Fibroblast of skin of left biceps (primary cell): ENCODE measurements at places on chromosomes 1 and 21.
A peak's percentile ranks its signal among the peaks of the same experiment; 100 is the strongest.

DNA sequence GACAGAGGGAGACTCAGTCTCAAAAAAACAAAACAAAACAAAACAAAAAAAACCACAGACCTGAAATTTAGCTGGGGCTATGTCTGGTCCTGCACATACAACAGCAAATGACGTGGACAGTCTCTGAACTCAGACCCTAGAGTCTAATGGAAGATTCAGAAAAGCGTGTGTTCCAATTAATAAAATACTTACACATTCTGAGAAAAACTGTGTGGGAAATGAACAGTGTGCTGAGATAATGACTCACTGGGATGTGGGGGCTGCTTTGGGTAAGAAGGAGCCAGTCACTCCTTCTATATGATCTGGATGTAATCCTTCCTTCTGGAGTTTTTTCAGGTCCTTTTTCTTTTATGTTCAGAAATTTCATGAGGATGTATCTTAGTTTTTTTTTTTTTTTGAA lies 29.4 kb downstream of the CLDN14 start:
- DNase-seq = no peak

DNA sequence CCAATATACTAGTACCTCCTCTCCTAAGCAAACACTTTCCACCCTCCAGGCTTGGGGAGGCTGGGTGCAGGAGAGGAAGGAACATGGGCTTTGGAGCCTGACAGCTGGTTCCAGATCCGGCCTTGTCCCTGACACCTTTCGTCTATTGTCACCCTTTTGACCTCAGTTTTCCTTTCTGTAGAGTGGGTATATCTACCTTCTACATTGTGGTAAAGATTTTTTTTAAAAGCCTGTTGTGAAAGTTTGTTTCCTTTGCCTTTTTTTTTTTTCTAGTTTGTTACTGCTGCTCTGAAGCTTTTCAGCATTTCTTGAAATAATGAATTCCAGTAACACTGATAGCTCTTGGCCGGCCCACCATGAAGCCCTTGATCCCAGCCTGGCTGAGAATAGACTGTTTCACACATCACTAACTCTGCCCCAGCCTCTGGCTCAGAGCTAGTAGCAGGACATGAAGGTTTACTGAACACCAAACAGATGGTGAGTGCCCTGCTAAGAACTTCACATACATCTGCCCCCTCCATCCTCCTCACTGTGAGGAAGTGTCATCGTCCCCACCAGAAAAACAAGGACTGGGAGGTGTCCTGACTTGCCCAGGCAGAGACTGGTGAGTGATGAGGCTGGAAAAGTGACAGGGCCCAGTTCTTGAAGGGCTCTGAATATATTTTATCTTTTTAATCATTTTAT lies 33.0 kb upstream of the ID3 start:
- no peak for DNase-seq

DNA sequence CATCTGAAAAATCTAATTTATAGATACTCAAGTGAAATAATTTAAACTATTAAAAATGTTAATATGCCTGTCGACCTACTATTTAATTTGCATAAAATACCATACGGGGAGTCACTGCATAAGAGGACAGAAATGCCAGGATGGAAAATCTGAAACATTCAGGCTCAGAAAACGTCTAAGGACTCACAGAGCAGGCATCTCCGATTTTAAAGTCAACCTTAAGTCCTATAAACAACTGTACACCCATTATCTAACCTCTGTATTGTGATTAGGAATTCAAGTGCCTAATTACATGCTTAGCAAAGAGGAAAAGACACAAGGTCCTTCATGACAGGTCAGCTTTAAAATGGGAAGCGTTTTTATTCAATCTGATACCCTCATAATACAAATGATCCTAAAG lies 49.2 kb downstream of the ZBTB18 start:
- no peak for DNase-seq

GRCh38 chr1:47184090-47184821 lies 5.6 kb downstream of the PDZK1IP1 start:
- DNase-seq = no peak

DNA sequence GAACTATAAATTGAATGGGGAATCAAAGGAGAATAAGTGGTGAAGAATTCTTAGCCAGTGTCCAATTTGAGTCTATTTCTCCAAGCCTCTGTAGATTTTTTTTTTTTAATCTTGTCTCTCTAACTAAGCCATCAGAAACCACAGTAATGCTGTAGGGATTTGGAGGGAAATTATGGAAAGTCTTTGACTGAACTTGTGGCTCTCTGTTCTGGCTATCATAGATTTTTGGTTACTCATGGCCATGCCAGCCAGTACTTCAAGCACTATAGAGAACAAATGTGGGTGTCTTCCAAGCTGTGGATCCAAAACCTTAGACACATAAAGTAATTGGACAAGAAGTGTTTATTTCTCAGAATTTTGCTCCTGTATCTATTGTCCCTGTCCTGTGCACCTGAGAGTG lies 147.9 kb downstream of the LRRC40 start:
- DNase-seq = no peak

- no peak for DNase-seq
Observed at GRCh38 chr1:81730881-81731280, 69.9 kb upstream of the ADGRL2 start.

- no peak for DNase-seq
Observed at GRCh38 chr1:147853391-147853790, 49.2 kb upstream of the GJA8 start.

GRCh38 chr1:38178216-38178615 lies 131.6 kb upstream of the POU3F1 start:
- DNase-seq = no peak

GRCh38 chr1:208644401-208645160 lies 400.4 kb upstream of the PLXNA2 start:
- DNase-seq = no peak

DNA sequence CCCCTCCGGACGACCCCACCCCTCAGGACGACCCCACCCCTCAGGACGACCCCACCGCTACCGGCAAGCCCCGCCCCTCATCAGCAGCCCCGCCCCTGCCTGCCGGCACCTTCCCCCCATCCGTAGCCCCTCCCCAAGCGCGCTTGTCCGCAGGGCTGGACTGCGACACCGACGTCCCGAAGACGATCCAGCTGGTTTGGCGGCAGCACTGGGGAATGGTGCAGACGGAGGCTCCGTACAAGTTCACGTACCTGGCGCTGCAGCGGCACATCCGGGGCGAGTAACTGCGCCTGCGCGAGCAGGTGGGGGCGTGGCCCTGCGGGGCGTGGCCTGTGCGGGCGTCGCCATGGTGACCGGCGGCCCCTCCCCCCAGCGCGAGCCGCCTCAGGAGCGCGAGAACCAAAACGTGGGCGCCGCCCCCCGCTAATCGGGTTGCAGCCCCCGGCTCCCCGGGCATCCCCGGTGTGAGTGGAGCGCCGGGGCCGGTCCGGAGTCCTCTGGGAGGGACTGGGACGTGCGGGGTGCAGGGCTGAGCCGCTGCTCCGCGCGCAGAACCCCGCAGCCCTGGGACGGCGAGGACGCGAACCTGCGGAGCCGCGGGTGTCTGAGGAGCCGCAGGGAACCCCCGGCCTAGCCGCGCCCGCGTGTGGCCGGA lies 4.9 kb downstream of the RNF223 start:
- DNase-seq = no peak

DNA sequence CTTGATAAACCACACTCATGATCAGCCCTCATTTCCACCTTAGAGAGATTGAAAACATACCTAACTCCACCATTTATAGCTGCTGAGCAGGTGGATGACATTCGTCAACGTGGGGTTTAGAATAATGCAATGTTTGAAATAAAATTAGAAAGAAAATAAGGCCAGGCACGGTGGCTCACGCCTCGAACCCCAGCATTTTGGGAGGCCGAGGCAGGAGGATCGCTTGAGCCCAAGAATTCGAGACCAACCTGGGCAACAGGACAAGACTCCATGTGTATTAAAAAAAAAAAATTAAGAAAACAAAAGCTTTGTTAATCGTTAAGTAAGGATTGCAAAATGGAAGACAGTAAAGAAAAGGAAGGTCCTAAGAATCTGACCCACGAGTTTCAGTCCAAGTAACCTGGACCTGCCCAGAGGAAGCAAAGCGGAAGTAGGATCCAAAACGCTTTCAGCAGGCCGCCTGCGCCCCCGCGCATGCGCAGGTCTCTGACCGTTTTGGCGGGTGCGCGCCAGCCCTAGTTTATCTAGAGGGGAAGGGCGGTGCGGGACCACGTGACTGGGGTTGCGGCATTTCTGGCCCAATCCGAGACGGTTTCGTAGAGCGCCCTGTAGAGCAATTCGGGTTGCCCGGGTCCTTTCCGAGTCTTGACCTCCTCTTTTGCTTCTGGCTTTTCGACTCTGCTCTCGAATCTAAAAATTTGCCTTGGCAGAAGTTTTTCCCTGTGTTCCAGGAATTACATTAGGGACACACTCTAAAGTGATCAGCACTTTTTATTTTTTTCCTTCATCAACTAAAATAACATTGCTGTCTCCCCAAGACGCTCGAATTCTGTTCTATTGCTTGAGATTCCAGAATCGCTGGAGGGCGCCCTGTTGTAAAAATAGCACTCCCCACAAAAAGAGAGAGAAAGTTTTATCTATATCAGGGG lies 22.5 kb downstream of the ANP32E start:
- peak; percentile 82 for DNase-seq

DNA sequence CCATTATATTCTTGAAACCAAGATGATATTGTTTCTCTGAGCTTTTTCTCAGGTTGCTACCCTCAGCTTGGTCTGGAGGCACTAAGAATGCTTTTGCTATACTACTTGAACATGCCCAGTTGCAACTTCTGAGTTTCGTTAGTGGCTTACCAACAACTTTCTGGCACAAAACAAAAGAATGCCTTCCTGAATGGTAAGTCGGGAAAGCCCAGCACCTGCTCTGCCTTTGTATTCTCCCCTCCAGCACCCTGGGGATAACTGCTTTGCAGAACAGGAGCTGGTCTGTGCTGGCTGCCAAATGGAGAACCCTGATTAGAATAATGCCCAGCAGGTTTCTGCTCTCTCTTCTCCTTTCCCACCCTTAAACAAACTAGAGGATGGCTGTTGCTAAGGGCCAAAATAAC lies 149.3 kb downstream of the TGFB2 start:
- DNase-seq = no peak

- DNase-seq = no peak
Observed at GRCh38 chr21:36584980-36585940, 105.3 kb upstream of the CLDN14 start.

- DNase-seq = peak; percentile 77
Observed at GRCh38 chr1:94926915-94927404, at the start of gene CNN3. Gene CNN3 (minus strand): TSS chr1:94927110. CDS start chr1:94926894, 216 bp downstream.

DNA sequence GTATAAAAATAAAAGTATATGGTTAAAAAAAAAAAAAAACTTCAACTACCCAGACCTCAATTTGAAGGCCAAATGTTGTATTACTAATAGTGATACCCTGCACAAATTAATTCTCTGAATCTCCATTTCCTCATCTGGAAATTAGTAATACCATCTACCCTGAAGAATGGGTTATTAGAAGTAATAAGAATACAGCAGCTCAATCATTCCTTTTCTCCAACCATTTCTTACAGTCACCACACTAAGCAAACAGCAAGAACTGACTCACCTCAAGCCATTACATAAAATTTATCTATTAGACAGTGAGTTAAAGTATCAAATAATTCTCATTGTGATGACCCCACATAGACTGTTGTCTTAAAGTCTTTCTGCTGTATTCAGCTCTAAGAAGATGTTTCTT lies 39.6 kb downstream of the RERE start:
- no peak for DNase-seq

GRCh38 chr1:85180869-85181268 lies 19.9 kb downstream of the SYDE2 start:
- DNase-seq = no peak

GRCh38 chr1:202622388-202622787 lies 87.9 kb downstream of the SYT2 start:
- no peak for DNase-seq

- no peak for DNase-seq
Observed at GRCh38 chr1:150563340-150564038, 14.3 kb downstream of the ADAMTSL4 start.
